ENCODE measurements at places on chromosomes 2 and 18.

DNA sequence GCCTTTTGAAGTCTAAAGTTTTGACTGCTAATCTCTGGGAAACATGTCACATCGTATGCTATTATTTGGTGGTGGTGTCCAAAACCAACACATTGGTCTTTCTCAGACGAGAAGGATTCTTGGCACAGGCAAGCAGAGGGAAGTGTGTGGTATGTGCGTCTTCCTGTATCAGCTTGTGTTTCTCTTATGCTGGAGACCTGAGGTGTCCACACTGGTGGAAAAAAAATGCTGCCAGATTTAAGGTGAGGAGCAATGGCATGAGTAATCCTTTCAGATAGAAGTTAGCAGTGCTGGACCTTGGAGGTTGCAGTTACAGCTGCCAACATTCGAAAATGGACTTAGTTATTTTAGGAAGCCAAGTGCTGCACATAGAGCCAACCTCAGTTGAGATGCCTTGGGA is 11.7 kb upstream of the FHL2 start:
- DNase-seq, result no peak

DNA sequence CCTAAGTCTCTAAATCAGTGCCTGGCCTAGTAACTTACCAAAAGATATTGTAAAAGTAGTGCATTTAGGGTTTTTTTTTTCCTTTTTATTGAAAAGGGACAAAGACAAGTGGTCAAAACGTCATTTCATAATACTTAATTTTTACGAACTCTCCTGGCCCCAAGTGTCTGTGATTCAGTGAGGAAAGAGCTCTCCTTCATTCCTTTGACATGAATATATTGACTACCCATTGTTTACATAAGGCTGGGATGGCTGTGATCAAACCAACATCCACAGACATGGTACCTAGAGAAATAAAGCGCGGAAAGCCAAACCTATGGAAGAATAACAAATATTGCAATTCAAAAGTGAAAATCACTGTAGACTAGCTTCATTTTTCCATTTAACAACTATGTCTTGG is 198.4 kb downstream of the BABAM2 start:
- DNase-seq, result no peak

DNA sequence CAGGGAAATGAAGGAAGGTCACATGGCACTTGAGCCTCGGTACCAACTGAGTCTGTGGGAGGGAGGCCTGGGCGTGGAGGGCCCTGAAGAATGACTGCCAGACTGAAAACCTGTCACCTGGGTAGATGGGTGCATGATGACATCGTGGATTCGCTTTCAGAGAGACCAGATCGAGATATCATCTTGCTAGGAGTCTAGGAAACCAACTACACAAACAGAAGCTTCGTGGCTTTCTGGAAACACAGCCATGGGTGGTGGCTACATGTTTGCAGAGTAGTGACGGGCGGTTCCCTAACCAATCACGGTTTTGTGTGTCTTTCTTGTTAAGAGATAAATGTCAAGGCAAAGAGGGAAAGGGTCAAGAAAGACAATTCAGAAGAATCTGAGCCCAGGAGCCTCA is 155.0 kb downstream of the EIPR1 start:
- DNase-seq, result no peak

DNA sequence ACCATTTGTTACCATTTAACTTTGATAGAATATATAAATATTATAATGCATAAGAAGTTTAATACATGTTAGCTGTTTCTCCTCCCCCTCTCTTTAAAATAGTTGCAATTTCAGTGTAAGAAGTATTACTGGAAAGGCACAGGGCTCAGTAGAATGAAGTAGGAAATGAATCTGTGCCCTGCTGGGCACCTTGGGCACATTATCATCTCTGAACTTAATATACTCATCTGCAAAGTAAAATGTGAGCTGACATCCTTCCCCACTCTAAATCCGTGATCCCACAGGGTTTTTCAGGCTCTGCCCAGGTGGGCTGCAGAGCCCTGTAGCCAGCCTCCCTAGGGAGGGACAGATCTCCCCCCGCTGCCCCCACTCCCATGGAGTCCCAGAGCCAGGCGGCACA is 56.8 kb downstream of the DPP4 start:
- DNase-seq, result no peak

- no peak for DNase-seq
Measured at GRCh38 chr18:7062811-7063210, 54.8 kb downstream of the LAMA1 start.

DNA sequence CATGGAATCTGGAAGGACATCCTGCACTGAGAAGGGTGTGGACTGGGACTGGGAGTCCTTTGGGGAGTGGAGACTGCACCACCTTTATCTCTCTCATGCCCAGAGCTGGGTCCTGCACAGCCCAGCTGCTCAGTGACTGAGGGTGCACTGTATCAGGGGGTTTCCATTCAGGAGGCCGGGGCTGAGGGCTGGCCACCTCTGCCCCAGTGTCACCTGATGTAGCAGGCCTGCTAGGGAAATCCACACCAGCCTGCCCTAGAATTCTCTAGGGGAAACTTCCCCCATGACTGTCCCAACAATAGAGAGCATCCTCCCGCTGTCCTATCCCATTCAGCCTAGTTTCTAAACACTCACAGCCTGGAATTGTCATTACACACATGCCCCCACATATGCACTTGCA is 116.7 kb downstream of the CTIF start:
- no peak for DNase-seq

DNA sequence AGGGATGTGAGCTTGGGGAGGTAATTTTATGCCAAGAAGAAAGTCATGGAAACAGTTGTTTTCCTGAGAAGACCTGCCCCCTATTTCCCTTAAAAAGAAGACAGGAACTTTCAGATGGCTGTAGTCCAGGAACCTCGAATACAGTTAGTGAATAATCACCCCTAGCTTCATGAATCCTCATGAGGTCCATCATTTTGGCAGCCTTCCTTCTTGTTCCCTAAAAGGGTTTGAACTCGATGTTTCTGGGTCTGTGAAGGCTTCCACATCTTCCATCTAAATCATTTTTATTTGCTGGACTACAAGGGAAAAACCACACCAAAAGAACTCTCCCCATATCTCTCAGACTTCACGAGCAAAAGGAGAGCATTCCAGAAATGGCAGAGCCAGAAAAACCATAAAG is 290.8 kb downstream of the SLC4A3 start:
- no peak for DNase-seq

GRCh38 chr2:69665152-69665551 is 21.6 kb upstream of the AAK1 start:
- DNase-seq, result no peak

GRCh38 chr2:30300456-30301221 is 69.3 kb downstream of the LBH start:
- no peak for DNase-seq

GRCh38 chr2:69169655-69170389 is 156.8 kb downstream of the ANTXR1 start:
- DNase-seq, result no peak

- no peak for DNase-seq
Measured at GRCh38 chr18:23401400-23402347, 51.4 kb upstream of the RIOK3 start.

- no peak for DNase-seq
Measured at GRCh38 chr2:188684795-188685194, 289.4 kb upstream of the COL3A1 start.

Measured in GM12891 (cell line).